ENCODE measurements at places on chromosomes 13 and 19. TPM values are rescaled to one million over a fixed set of nuclear protein-coding genes. Genes with fewer than 3 reads are reported as not detected.

DNA sequence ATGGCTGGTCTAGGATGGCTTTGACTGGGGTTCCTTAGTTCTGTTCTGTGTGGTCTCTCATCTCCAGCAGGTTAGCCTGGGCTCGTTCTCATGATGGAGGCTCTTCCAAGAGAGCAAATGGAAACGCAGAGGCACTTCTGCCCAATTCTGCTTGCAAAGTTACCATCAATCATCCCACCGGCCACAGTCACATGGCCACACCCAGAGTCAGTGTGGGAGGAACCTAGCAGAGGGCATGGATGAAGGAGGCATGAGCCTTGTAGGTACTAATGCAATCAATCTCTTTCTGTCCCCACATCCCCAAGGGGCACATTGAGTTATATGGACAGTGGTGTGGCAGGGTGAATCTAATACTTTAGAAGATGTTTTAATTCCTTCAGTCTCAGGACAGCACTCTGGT is 207.2 kb downstream of the ZNF536 start:
- no peak overlapping the region for H3K27ac ChIP-seq
- H3K4me3 ChIP-seq = no peak overlapping the region
- H3K27me3 ChIP-seq = no peaks in the 10 kb centered on the region
- peaks cover 10% of the 10 kb centered on the region for H3K36me3 ChIP-seq
- DNase-seq = no peak
- H3K4me1 ChIP-seq = no peaks in the 10 kb centered on the region

CNFN gene
- total RNA-seq = not detected

DNA sequence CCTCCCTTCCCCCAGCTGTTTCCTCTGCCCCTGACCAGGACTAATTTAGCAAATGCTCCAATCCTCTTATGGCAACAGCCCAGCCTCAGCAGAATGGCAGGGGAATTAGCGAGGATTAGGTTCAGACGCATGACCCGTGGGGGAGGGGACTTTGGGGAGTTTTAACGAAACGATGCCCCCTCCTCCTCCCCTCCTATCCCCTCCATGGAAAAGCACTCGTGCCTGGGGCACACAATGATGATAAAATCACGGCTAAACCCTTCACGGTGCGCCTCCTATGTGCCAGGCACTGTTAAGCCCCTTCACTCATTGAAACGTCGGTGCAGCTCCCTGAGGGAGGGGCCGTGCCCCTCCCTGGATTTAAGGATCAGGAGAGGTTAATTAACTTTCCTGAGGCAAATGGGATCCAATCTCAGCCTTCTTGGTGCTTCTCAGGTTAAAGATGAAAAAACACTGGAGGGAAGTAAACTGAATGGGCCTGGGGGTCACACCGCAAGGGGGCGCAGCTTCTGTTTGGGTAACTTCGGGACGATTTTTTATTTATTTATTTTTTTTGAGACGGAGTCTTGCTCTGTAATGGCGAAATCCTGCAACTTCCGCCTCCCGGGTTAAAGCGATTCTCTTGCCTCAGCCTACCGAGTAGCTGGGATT is 10.1 kb upstream of the TPRX2 start:
- DNase-seq = no peak
- H3K4me3 ChIP-seq = no peak overlapping the region
- H3K27me3 ChIP-seq = peaks cover 46% of the 10 kb centered on the region
- H3K36me3 ChIP-seq = no peaks in the 10 kb centered on the region
- no peak overlapping the region for H3K27ac ChIP-seq

DNA sequence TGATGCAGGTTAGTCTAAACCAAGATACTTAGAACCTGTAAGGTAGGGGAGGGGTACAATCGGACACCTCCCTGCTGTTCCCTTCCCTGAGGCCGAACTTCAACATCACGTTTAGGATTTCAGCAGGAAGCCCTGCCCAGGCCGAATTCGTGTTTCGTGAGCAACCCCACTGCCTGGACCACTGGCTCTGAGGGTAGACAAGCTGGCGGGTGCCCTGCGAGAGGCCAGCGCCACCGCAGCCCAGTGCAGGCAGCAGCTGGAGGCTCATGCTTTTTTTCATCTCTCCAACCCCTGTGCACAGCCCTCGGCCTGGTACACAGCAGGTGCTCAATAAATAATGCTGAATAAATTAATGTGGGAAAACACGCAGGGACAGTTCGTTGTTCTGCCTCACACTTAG is 7.7 kb downstream of the HOMER3 start:
- H3K27me3 ChIP-seq = peaks cover 5% of the 10 kb centered on the region
- no peak for DNase-seq
- H3K4me3 ChIP-seq = no peak overlapping the region

GRCh38 chr13:32267836-32268439 is 47.2 kb downstream of the ZAR1L start:
- H3K27ac ChIP-seq = no peak overlapping the region
- no peak for DNase-seq
- H3K36me3 ChIP-seq = peaks cover 12% of the 10 kb centered on the region
- H3K4me3 ChIP-seq = no peak overlapping the region

- H3K36me3 ChIP-seq = no peaks in the 10 kb centered on the region
- DNase-seq = no peak
- no peak overlapping the region for H3K4me3 ChIP-seq
- no peaks in the 10 kb centered on the region for H3K4me1 ChIP-seq
- no peak overlapping the region for H3K27ac ChIP-seq
Measured at GRCh38 chr13:42524487-42525034, 49.4 kb upstream of the TNFSF11 start.

- H3K27ac ChIP-seq = no peak overlapping the region
- no peak for DNase-seq
- peaks cover 8% of the 10 kb centered on the region for H3K4me1 ChIP-seq
- H3K36me3 ChIP-seq = no peaks in the 10 kb centered on the region
Measured at GRCh38 chr13:52833296-52833875, 15.1 kb downstream of the PCDH8 start.

- no peaks in the 10 kb centered on the region for H3K4me1 ChIP-seq
- H3K27ac ChIP-seq = no peak overlapping the region
- H3K4me3 ChIP-seq = peak overlapping the region; percentile 41
- no peak for DNase-seq
- no peaks in the 10 kb centered on the region for H3K36me3 ChIP-seq
Measured at GRCh38 chr13:22925881-22926747, 254.7 kb upstream of the SGCG start.

- H3K27me3 ChIP-seq = no peaks in the 10 kb centered on the region
- DNase-seq = no peak
- H3K4me3 ChIP-seq = no peak overlapping the region
- H3K36me3 ChIP-seq = no peaks in the 10 kb centered on the region
- H3K4me1 ChIP-seq = peaks cover 18% of the 10 kb centered on the region
Measured at GRCh38 chr13:33730147-33730546, 87.8 kb upstream of the RFC3 start.

GRCh38 chr13:36006347-36006746 is 124.8 kb downstream of the DCLK1 start:
- no peak overlapping the region for H3K4me3 ChIP-seq
- no peaks in the 10 kb centered on the region for H3K27me3 ChIP-seq
- DNase-seq = no peak

DNA sequence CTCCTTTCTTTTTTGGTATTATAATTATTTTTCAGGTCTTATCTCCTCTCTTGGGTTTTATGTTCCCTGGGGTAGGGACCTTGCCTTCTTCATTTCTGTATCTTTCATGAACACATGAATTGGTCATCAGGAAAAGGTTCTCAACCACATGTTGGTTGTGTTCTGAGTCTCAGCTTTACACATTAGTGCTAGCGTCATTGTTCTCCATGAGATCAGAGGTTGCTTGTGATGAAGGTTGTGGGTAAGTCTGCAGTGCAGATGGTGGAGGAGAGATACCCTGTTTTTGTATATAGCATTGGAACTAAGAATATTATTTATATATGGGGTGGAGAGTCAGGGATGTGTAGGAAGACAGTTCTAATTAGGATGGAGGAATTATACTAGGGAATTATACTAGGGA is 24.5 kb upstream of the CEACAM8 start:
- H3K4me1 ChIP-seq = no peaks in the 10 kb centered on the region
- H3K4me3 ChIP-seq = no peak overlapping the region
- DNase-seq = no peak
- no peaks in the 10 kb centered on the region for H3K36me3 ChIP-seq
- peaks cover 23% of the 10 kb centered on the region for H3K27me3 ChIP-seq
- H3K27ac ChIP-seq = no peak overlapping the region

GRCh38 chr19:29823581-29824330 is 12.0 kb downstream of the CCNE1 start:
- H3K27me3 ChIP-seq = no peaks in the 10 kb centered on the region
- H3K4me3 ChIP-seq = no peak overlapping the region
- no peaks in the 10 kb centered on the region for H3K4me1 ChIP-seq

ZNF878 gene
- total RNA-seq = 0.13 TPM

MEIOSIN gene
- not detected for total RNA-seq

GRCh38 chr19:34151439-34151838 is 20.9 kb upstream of the LSM14A start:
- H3K4me3 ChIP-seq = no peak overlapping the region
- DNase-seq = no peak
- H3K36me3 ChIP-seq = no peaks in the 10 kb centered on the region
- H3K27ac ChIP-seq = no peak overlapping the region
- H3K27me3 ChIP-seq = peaks cover 16% of the 10 kb centered on the region

- H3K4me3 ChIP-seq = peak overlapping the region; percentile 100
- H3K27me3 ChIP-seq = peaks cover 16% of the 10 kb centered on the region
- H3K36me3 ChIP-seq = no peaks in the 10 kb centered on the region
Measured at GRCh38 chr19:5679289-5680083, 830 bp downstream of the MICOS13 start.
